Lower lobe of right lung (tissue), 2 donors: ENCODE measurements at places on chromosomes 2 and 18. TPM values are rescaled to one million over a fixed set of nuclear protein-coding genes. Genes with fewer than 3 reads are reported as not detected.

GRCh38 chr2:46569061-46569560, 89.7 kb downstream of the TMEM247 start:
- DNase-seq, result no peak
- peak overlapping the region; percentile 54 for H3K27ac ChIP-seq
- H3K4me1 ChIP-seq, result peaks cover 34% of the 10 kb centered on the region
- no peak overlapping the region for H3K4me3 ChIP-seq
- H3K27me3 ChIP-seq, result no peaks in the 10 kb centered on the region

DNA sequence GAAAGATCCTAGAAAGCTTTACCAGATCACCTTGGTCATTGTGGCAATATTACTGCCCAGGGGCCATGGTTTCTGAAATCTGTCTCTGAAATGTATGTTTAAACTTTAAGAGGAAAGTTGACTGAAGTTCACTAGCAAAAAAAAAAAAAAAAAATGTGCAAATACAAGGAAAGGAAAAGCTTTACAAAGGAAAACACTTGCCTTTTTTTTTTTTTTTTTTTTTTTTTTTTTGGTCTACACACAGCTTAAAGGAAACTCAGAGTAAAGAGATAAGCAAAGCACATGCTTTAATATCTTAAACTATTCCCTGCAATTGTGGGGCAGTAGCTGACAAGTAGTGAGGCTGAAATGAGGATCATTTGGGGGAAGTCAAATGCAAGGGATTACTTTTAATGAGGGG, 174.2 kb upstream of the EPAS1 start:
- no peak for DNase-seq
- H3K27me3 ChIP-seq, result no peaks in the 10 kb centered on the region
- no peak overlapping the region for H3K4me3 ChIP-seq
- peaks cover 40% of the 10 kb centered on the region for H3K4me1 ChIP-seq

DNA sequence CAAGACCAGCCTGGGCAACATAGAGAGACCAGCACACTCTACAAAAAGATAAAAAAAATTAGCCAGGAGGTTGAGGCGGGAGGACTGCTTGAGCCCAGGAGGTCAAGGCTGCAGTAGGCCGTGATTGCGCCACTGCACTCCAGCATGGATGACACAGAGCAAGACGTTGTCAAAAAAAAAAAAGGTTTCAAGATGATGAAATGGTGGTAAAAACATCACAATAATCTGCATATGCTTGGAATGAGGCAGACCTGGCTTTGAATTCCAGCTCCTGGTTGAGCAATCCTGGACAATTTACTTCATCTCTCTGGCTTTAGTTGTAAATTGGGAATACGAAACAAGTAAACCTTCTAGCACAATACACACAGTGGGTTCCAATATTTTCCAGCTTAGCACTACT, 24.1 kb downstream of the USP40 start:
- no peaks in the 10 kb centered on the region for H3K27me3 ChIP-seq
- H3K4me3 ChIP-seq, result no peak overlapping the region
- H3K4me1 ChIP-seq, result no peaks in the 10 kb centered on the region
- H3K36me3 ChIP-seq, result peaks cover 37% of the 10 kb centered on the region
- H3K27ac ChIP-seq, result no peak overlapping the region

GRCh38 chr2:110827511-110827910, 95.1 kb downstream of the ACOXL start:
- no peak for DNase-seq
- H3K4me1 ChIP-seq, result no peaks in the 10 kb centered on the region
- no peak overlapping the region for H3K27ac ChIP-seq
- no peaks in the 10 kb centered on the region for H3K36me3 ChIP-seq

- H3K27ac ChIP-seq, result no peak overlapping the region
- no peak overlapping the region for H3K4me3 ChIP-seq
Observed at GRCh38 chr2:136108463-136108862, 9.5 kb downstream of the CXCR4 start.

GRCh38 chr2:57877811-57878170, 168.8 kb upstream of the VRK2 start:
- H3K4me1 ChIP-seq, result no peaks in the 10 kb centered on the region
- no peak for DNase-seq
- no peaks in the 10 kb centered on the region for H3K27me3 ChIP-seq
- H3K36me3 ChIP-seq, result no peaks in the 10 kb centered on the region

Gene TNFRSF11A
- total RNA-seq, result 3.9 TPM

Gene CROCC2
- total RNA-seq, result 3.4 TPM

Gene CYS1
- total RNA-seq, result 2.6 TPM

Gene TTR
- total RNA-seq, result not detected
